ENCODE measurements at places on chromosomes 11 and 22. TPM values are rescaled to one million over a fixed set of nuclear protein-coding genes. Genes with fewer than 3 reads are reported as not detected.

GRCh38 chr11:69461272-69461962 is 20.0 kb upstream of the LINC01488 start:
- DNase-seq: no peak
- H3K27ac ChIP-seq: no peak overlapping the region
- peaks cover 6% of the 10 kb centered on the region for H3K4me1 ChIP-seq
- no peak overlapping the region for H3K4me3 ChIP-seq
- no peaks in the 10 kb centered on the region for H3K36me3 ChIP-seq

- no peaks in the 10 kb centered on the region for H3K36me3 ChIP-seq
- H3K4me1 ChIP-seq: no peaks in the 10 kb centered on the region
- no peak for DNase-seq
- no peak overlapping the region for H3K4me3 ChIP-seq
Observed at GRCh38 chr11:98409069-98409468, 611.7 kb upstream of the CNTN5 start.

DNA sequence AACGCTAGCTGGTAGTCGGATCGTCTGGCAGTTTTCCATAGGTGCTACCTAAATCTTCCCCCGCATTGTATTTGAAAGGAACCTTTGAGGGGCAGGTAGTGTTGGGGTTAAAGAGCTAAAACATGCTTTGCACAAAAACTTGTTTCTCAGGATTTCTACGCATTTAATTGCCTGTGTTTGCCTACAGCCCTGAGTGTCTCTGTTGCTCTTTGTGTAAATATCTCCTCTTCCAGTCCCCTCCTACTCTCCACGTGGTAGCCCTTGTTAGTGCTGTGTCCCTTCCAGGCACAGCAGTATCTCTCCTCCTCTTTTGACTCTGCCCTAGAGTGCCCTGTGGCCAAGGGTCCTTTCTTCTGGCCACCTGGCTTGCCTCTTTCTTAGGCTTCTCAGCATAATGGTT is 81.7 kb downstream of the BARX2 start:
- H3K4me1 ChIP-seq: peaks cover 6% of the 10 kb centered on the region
- DNase-seq: no peak
- H3K27ac ChIP-seq: no peak overlapping the region
- H3K4me3 ChIP-seq: no peak overlapping the region
- no peaks in the 10 kb centered on the region for H3K27me3 ChIP-seq

Gene LINC01488
- not detected for total RNA-seq
